ENCODE measurements at places on chromosomes 13 and 19. TPM values are rescaled to one million over a fixed set of nuclear protein-coding genes. Genes with fewer than 3 reads are reported as not detected.

SULT2A1 gene
- total RNA-seq = not detected

FZR1 gene
- 50.7 TPM for total RNA-seq

ZNF112 gene
- total RNA-seq = under 0.01 TPM

ZNF222 gene
- total RNA-seq = 3.1 TPM

COX7A1 gene
- total RNA-seq = not detected

SYNE4 gene
- 0.10 TPM for total RNA-seq

IL11 gene
- total RNA-seq = 0.10 TPM

SELENOV gene
- not detected for total RNA-seq

CD70 gene
- total RNA-seq = 1.4 TPM

TNFSF9 gene
- total RNA-seq = 10.5 TPM

OR10H2 gene
- total RNA-seq = not detected

TMC4 gene
- 0.31 TPM for total RNA-seq

SCEL gene
- not detected for total RNA-seq

CEACAM4 gene
- total RNA-seq = 3.9 TPM

RAD23A gene
- 48.8 TPM for total RNA-seq
